ENCODE measurements at places on chromosomes 11 and 22.

- DNase-seq: no peak
Observed at GRCh38 chr11:18309691-18310090, 12.2 kb downstream of the HPS5 start.

GRCh38 chr11:121801781-121802180 lies 314.2 kb downstream of the BLID start:
- DNase-seq: no peak

GRCh38 chr11:103910721-103911120 lies 125.7 kb upstream of the DDI1 start:
- DNase-seq: no peak

DNA sequence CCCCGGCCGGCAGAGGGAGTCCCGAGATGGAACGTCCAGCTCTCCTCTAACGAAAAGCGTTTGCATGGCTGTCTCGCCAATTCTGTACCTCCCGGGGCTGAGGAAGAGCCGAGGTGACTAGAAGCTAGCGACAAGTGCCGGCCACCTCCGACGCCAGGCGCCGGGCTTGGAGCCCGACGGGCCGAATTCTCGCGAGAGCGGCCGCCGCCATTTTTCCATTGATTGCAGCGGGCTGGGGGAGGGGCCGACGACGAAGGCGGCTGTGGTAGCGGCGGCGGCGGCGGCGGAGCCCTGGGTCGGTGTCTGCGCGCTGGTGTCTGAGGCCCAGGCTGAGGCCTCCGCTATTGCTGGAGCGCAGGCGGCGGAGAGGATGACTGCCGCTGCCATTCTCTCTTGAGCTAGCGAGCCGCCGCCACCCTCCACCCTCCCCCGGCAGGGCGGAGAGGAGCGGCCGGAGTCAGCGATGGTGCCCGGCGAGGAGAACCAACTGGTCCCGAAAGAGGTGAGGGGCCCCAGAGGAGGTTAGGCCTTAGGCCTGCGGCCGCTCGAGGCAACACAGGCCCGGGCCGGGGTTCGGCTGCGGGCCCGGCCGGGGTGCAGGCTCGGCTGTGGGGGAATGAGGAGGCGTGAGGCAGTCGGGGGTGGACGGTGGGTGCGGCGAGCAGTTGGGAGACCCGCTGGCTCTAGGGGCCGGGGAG lies at the start of gene USP47:
TSS of gene USP47 (plus strand) at position 250 of the 698 bp plus-strand sequence. CDS start at position 464, 214 bp downstream.
- DNase-seq: peak; percentile 78

GRCh38 chr11:33057284-33057683 lies 17.9 kb downstream of the TCP11L1 start:
- no peak for DNase-seq

- no peak for DNase-seq
Observed at GRCh38 chr22:23781511-23782183, 5.1 kb upstream of the SMARCB1 start.

GRCh38 chr11:86119077-86119476 lies 50.2 kb upstream of the PICALM start:
- DNase-seq: no peak

DNA sequence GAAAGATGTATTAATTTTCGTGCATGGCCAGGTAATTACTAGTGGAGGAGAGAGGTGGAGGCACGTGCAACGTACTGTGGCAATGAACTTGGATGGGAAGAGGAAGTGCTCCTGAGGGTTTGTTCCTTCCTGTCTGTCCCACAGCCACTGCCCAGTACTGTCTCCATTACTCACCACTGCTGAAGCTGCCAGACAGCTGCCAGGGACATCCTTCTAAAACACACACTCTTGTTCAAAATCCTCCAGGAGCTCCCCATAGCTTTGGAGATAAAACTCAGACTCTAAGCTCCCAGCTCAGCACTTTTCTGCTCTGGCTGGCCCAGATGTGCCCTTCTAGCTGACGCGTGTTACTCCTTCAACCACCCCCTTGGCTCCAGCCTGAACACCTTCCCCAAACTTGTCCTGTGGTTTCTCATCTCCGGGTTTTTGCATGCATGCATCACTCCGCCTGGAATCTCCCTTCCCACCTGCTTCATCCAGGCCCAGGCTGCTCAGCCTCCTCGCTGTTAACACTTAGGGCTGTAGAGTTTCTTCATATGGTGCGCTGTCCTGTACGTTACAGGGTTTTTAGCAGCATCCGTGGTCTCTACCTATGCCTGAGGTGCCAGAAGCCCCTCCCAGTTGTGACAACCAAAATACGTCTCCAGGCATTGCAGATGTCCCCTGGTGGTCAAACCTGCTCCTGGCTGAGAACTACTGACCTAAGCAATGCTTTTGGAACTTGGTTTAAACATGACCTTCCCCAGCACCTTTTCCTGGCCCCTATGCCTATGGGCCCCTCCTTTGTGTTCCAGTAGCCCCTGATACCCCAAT lies 69.5 kb downstream of the C11orf91 start:
- DNase-seq: no peak

DNA sequence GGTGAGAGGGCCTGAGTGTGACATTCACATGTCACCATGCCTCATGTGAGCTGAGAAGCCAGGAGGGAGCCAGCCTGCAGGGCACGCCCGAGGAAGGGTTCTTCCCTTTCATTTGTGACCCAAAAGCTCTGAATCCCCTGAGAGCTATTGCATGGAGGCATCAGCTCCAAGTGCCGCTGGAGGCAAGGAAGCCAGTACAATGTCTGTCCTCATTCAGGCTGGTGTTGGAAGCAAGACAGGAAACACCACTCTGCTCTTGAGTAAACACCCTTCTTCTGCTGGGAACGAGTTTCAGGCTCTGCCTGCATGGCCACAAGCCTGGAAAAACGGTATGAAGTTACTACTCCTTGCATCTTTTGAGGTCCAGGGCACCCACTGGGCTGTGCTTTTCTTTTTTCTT lies 83.8 kb upstream of the LARGE1 start:
- no peak for DNase-seq

GRCh38 chr11:1924181-1924580 lies 4.7 kb downstream of the TNNT3 start:
- DNase-seq: no peak

- no peak for DNase-seq
Observed at GRCh38 chr11:95145430-95146060, 55.9 kb downstream of the ENDOD1 start.

DNA sequence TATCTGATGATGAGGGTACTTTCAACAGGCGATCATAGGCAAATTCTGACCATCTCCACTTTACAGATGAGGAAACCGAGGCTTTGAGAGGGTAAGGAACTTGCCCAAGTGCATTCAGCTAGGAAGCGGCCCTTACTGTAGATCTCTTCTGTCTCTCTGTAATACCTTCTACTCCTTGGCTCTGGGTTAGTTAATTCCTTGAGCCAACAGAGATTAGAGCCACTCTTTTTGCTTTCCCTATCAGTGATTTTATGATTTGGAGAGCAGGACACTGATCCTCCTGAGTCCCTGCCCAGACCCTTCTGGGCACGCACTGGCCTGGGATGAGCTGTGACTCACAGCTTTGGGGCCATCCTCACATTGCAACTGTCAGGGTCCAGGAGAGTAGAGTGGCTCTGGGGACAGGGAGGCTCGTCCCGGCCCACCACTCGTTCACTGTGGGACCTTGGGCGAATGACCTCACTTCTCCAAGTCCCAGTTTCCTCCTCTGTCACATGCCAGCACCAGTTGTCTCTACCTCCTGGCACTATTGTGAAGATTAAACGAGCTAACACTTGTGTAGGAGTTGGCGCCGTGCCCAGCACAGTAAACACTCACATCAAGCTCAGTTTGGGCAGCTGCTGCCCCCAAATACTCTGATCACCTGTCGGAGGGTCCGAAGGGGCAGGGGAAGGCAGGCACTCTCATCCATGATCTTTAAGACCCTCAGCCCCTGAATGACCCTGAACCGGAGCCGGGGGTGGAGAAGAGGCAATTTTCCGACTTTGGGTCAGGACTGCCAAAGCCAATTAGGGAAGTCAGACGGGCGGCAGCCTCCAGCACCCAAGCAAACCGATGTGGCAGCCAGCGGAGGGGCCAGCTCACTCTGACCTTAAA lies 235.0 kb downstream of the MIAT start:
- DNase-seq: no peak

GRCh38 chr11:119640541-119640940 lies 88.5 kb downstream of the NECTIN1 start:
- no peak for DNase-seq

- no peak for DNase-seq
Observed at GRCh38 chr11:109512680-109513079, 90.7 kb downstream of the C11orf87 start.

DNA sequence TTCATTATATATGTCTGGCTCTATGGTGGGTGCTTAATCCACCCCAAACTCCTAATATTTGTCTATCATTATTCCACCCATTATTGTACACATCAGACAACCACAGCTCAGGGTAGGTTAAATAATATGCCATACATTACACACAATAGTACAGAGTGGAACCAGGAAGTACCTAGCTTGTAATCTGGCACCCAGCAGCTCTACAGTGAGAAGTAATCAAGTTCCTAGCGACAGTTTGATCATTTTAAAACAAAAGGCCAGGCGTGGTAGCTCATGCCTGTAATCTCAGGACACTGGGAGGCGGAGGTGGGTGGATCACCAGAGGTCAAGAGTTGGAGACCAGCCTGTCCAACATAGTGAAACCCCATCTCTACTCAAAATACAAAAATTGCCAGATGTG lies 141.0 kb downstream of the LARGE1 start:
- DNase-seq: no peak

DNA sequence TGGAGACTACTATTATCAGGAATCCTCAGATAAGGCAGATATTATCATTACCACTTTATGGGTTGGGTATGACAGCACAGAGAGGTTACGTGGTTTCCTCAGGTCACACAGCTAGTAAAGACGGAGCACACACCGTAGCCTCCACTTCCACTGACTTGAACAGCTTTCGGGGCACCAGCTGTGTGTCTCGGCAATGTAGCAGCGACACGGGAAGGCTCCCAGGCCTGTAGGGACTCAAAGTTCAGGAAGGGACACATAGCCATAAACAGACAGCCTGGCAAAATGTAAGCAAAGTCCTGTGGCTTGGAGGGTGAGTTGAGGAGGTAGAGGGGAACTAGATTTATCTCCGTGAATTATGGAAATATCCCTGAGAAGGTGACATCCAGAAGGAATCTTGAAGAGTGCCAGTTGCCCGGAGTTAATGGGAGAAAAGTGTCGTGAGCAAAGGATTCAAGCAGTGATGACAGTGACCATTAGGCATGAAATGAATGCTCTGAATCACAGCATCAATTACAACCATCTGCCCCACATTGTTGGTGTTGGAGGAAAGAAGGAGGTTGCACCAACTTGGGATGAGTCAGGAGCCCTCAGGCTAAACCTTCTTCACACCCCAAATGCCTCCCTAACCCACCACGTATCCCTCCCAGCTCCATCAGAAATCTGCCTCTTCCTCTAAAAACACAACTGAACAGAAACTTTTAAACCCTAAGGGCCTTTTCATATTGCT lies 106.7 kb upstream of the ASPHD2 start:
- DNase-seq: no peak

- DNase-seq: no peak
Observed at GRCh38 chr11:120184371-120184945, 26.4 kb upstream of the OAF start.

DNA sequence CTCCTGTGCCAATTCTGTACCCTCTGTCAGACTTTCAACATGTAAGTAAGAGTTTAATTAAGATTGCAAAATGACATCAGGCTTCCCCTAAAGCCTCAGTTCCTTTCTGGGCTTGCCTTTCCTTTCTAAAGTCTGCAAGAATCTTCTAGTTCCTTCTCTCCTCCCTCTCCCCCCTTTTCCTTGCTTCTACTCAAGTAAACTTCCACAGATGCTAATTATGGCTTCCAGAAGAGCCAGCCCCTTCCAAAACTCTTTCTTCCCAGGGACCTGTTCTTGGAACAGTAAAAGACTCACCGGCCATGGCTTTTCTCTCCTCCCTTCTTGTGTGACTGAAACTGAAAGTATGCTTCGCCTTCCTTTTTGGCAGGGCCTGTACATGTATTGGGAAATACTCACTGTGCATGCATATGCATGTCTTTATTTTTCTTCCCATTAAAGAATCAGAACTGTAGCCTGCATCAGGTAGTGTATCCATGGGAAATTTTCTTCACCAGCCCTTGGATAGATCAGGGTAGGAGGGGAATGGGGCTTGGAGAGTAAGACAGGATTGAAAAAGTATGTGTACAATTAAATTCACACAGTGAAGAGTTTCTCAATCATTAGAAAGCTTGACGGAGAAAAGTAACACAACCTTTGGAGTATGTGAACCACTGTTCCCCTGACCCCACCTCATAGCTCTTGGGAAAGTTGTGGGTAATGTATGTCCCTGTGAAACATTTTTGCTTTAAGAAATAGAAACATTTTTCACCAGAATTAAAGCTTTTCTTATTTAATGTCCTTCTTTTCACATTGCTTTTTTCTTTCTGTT lies at the start of gene CASP1:
TSS of gene CASP1 (minus strand) at position 332 of the 808 bp plus-strand sequence. CDS start at position 301, 31 bp downstream.
- DNase-seq: peak; percentile 10

GRCh38 chr11:113261709-113262475 lies 52.5 kb upstream of the TTC12 start:
- DNase-seq: no peak

GRCh38 chr11:832529-833113 lies at the start of gene CD151:
Gene CD151 (plus strand): TSS chr11:832952. CDS start chr11:836070, 3,118 bp downstream.
- DNase-seq: no peak

GRCh38 chr11:76765863-76766350 lies 17.2 kb upstream of the TSKU start:
- no peak for DNase-seq

- DNase-seq: no peak
Observed at GRCh38 chr22:47597041-47597440, 834.6 kb downstream of the TBC1D22A start.

- DNase-seq: no peak
Observed at GRCh38 chr11:1933416-1934334, 13.5 kb upstream of the MRPL23 start.

DNA sequence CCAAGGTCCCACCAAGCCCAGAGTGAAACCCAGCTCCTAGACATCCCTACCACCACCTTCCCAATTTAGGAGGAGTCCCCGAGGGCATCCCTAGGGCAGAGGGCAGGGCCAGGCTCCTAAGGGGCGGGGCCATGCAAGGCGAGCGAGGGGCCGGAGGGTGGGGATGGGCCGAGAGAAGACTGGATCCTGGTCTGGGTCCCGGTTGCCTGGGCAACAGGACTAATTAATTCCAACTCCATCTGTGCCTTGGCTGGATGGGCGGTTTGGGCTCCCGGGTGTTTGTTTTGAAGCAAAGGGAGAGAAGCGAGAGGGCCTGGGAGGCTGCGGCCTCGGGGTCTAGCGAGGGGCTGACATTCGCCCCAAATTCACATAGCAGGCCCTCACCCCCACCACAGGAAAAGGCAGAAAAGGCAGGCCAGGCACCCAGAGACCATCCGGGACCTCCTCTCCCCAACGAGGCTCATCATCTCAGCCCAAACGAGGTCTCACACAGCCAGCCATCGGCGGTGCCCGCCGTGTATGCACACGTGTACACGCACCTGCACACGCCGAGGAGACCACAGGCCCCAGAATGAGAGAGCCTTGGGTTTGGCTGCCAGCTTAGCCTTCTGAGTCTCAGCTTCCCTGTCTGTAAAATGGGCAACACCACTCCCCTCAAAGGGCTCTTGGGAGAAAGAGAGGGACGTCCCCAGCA lies 23.9 kb downstream of the ELFN2 start:
- no peak for DNase-seq

- DNase-seq: no peak
Observed at GRCh38 chr22:41411021-41411851, 29.5 kb downstream of the TEF start.

All from NK-92 treated with Interleukin-12 subunit alpha and Interleukin-12 subunit beta, amount 100 ng/mL, for 24 hours (cell line).